ENCODE measurements at places on chromosomes 12 and 14. TPM values are rescaled to one million over a fixed set of nuclear protein-coding genes. Genes with fewer than 3 reads are reported as not detected.

Gene L3HYPDH
- 41.5 TPM for total RNA-seq

Gene PKP2
- not detected for total RNA-seq

Gene NGB
- not detected for total RNA-seq

Gene KRT78
- not detected for total RNA-seq

Gene DPPA3
- not detected for total RNA-seq

Gene ARHGDIB
- 948 TPM for total RNA-seq

Gene TMPRSS12
- not detected for total RNA-seq

Gene SLC8A3
- not detected for total RNA-seq
